ENCODE measurements at places on chromosomes 7 and 10.

DNA sequence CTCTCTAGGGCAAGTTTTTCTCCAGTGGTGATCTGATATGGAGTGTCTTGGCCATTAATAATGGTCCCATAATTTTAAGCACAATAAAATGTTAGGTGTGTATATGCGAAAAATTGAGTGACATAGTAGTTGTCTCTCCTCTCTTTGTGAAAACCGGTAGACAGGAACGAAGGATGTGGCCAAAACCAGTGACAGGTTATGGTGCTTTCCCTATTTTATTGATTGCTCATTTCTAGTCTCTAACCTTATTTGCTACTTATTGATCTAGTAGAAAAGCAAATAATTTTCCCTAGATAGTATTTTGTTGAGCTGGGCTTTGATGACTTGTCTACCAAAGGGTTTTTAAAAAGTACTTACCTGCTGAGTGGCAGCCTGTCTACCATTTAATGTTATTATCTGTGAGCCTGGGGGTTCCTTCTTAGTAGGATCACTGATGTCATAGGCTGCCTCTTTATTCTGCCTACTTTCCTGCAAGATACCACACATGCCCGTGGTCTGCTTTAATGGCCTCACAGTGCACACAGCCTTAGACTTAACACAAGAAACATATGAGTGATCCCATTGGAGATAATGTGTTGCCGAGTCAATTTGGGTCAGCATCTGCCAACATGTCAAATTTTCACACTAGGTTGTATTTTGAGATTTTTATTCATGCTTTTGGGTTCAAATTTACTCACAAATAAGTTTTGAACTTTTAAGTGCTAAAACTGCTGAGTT, 100.0 kb downstream of the AUTS2 start:
- DNase-seq: no peak

DNA sequence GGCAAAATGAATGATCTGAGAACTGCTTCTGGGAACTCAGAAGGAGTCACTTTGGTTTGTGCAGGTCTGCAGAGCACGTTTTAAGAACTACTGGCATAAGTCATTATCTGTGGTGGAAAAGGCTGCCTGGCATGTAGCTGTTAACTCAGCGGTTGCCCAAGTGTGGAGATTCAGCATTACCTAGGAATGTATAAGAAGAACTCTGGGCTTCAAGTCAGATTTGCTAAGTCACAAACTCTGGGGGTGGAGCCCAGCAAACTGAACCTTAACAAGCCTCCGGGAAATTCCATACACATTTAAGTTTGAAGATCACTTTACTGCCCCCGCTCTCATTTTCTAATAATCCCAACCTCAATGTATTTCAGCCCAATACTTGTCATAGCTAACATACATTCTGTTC, 31.1 kb downstream of the PLXDC2 start:
- no peak for DNase-seq

- no peak for DNase-seq
These were observed 162.6 kb downstream of the JAZF1 start for GRCh38 chr7:28018020-28018419.

DNA sequence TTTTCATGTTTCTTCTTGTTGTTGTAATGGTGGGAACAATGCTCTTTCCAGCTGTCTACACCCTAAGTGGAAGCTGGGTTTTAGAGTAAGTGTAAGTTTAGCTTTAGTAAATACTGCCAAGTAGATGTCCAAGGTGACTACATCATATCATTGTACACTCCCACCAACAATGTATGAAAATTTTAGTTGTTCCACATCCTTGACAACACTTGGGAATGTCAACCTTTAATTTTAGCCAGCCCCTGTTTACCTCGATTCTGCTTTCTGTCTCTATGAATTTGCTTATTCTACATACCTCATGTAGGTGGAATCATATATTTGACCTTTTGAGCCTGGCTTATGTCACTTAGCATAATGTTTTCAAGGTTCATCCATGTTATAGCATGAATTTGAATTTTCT, 93.0 kb downstream of the MTPAP start:
- no peak for DNase-seq

GRCh38 chr7:155872678-155873369, 60.6 kb upstream of the SHH start:
- no peak for DNase-seq

DNA sequence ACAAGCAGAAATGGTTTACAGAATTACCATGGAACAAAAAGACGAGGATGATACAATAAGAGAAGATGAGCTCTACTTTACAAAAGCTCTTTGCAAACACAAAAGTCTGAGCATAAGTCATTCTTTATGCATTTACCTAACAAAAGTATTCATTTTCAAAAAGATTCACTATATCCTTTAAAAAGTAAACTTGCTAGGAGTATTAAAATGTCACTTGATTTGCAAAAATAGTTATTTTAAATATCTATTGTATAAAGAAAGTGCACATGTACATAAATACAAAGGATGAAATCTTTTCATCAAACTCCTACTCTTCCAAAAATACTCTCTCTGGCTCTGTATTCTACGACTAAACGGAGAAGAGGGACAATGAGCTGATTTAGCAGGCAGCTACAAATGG, 146.4 kb upstream of the STEAP1 start:
- no peak for DNase-seq

DNA sequence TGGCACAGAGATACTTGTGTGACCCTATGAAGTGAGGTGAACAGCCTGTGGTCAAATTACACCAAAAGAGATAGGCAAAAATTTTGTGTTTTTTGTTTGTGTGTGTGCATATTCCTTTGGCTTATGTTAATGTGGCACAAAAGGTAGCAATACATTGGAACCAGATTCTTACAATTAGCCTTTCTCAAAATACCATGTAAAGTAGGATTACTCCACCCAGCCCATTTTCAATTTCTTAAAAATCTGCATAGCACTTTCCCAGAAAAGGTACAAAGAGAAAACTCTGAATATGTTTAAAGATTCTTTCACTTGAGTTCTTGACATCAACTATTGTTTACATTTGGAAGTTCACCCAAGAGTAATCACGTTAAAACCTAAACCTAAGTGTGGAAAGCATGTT, 157.3 kb upstream of the YAE1 start:
- DNase-seq: no peak

DNA sequence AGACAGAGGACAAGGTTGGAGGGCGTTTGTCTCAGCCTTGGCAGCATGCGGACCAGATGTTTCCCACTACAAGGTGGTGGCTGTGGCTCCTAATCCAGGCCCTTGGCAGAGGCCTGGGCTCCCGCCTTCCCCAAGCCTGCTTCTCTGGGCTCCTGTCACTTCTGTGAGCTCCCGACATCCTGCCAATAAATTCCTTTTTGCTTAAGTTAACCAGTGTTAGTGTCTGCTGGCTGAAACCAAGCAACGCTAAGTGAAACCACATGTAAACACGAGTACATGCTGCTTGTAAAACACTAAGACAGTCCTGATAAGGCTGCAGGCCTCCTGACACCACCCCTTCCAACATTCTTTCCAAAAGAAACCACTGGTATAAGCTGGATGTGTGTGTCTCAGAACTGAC, 263.6 kb upstream of the ZMIZ1 start:
- no peak for DNase-seq

- no peak for DNase-seq
These were observed 147.0 kb downstream of the NRP1 start for GRCh38 chr10:33187427-33187999.

DNA sequence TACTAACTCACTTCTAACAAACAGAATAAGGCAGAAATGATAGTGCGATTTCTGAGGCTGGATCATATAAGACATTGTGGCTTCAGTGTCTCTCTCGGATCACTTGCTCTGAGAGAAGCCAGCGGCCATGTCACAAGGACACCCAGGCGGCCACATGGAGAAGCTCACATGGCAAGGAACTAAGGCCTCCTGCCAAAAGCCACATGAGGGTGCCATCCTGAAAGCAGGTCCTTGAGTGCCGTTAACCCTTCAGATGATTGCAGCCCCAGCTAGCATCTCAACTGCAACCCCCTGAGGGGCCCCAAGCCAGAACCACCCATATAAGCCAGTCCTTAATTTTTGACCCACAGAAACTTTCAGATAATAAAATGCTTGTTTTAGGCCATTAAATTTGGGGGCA, 6.9 kb upstream of the VDAC2 start:
- DNase-seq: no peak

GRCh38 chr7:92851732-92852131, 15.4 kb upstream of the CDK6 start:
- no peak for DNase-seq

GRCh38 chr10:5844345-5845055, 31.3 kb upstream of the GDI2 start:
- no peak for DNase-seq

DNA sequence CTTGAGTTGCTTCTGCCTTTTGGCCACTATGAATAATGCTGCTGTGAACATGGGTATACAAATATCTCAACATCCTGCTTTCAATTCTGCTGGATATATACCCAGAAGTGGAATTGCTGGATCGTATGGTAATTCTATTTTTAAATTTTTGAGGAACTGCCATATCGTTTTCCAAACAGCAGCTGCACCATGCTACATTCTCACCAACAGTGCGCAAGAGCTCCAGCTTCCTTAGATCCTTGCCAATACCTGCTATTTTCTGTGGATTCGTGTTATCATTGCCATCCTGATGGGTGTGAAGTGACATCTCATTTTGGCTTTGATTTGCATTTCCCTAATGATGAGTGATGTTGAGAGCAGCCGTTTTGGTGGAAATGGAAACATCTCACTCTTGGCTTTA, 26.7 kb downstream of the FRMD4A start:
- DNase-seq: no peak

DNA sequence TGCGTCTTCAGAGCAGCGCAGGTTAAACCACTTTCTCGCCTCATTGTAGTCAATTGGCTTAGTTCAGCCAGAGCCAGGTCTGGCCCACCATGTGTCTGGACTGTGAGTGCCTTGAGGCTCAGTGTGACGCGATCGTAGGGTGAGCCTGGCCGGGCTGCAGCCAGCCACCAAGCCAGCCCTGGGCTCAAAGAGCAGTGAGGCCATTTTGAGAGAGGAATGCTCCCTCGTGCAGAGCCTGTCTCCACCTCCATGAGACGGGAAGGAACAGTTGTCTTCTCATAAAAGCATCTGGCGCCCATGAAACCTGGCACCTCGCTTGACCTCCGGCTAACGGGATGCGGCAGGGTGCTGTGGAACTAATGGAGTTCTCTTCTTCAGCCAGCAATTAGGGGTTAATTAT, 34.5 kb downstream of the LHPP start:
- no peak for DNase-seq

- DNase-seq: no peak
These were observed 59.4 kb downstream of the CUZD1 start for GRCh38 chr10:122786269-122786668.

- DNase-seq: no peak
These were observed 40.8 kb upstream of the CTBP2 start for GRCh38 chr10:125201108-125201524.

DNA sequence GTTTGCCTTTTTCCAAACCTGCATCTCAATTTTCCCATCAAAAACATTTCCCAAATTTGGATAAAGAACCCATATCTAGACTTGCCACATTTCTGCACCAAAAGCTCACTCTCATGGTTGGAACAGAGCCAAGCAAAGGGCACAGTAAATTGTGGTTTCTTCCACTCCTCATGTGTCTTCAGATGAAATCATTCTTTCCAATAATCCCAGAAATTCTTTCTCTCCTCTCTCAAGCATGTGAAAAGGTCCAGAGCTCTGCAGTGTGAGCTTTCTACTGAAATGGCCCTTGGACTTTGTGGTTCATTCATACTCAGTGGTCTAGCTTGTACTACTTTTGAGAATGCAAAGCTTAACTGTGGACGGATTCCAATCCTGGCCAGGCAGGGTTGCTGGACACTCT, 19.8 kb downstream of the PRSS2 start:
- DNase-seq: no peak

- no peak for DNase-seq
These were observed 68.5 kb downstream of the EZH2 start for GRCh38 chr7:148815612-148816011.

DNA sequence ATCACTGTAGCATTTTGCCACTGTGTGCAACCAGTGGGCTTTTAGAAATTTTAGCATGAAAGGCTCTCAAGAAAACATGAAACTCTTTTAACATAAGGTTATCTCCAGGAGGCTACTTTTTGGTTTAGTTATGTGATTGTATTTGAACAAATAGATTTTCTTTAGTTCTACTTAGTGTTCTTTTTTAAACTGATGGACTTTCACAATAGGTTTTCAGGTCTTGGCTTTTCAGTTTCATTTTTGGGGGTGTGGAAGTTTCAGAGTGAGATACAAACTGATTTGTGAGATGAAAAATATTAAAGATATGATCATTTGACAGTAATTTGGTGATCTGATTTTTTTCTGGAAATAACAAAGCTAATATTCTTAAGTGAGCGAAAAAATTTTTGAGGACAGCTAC, 344.1 kb downstream of the PHF14 start:
- no peak for DNase-seq
